ENCODE measurements at places on chromosomes 2 and 18.
A peak's percentile ranks its signal among the peaks of the same experiment; 100 is the strongest.

DNA sequence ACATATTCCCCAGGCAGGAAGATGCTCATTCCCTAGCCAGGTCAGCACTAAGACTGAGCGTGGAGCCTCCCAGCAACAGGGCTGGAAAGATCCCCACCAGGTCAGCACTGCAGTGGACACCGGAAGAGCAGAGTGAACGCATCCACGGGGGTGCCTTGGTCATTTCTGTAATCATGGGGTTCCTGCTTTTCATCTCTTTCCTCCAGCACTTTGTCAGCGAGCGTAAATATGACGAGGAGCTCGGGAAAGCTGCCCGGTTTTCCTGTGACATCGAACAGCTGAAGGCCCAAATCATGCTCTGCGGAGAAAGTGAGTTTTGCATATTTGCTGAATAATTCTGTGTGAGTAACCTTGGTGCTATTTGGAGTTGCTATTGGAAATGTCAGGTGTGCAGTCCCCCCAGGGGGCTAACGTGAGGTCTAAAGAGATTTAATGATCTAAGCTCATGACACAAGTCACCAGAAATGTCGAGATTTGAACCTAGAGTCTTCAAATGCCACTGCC, 40.1 kb downstream of the KCTD18 start:
- peak; percentile 56 for DNase-seq

DNA sequence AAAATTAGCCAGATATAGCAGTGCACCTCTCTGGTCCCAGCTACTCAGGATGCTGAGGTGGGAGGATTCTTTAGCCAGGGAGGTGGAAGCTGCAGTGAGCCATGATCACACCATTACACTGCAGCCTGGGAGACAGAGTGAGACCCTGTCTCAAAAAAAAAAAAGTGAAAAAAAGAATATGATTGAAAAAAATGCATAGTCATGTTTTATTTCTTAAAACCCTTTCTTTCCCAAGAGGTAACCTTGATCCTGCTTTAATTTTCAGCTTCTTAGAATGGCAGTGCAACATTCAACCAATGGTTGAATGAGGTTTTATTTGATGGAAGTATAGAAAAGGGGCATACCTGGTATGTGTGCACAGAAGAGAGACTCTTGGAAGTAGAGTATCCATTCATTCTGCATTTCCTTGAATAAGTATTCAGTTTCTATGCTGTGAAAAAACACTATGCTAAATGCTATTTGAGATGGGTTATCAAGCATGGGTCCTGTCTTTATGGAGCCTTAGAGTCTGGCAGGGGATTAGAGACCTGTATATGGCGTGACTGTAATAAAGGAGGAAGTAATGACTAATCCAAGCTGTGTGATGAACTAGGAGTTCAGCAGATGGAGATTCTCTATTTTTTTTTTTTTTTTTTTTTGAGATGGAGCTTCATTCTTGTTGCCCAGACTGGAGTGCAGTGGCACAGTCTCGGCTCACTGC, 146.3 kb downstream of the WDSUB1 start:
- peak; percentile 87 for DNase-seq

GRCh38 chr2:179595284-179595683, 266.1 kb downstream of the ZNF385B start:
- DNase-seq = no peak

GRCh38 chr2:162184821-162185450, 32.9 kb upstream of the GCG start:
- no peak for DNase-seq

DNA sequence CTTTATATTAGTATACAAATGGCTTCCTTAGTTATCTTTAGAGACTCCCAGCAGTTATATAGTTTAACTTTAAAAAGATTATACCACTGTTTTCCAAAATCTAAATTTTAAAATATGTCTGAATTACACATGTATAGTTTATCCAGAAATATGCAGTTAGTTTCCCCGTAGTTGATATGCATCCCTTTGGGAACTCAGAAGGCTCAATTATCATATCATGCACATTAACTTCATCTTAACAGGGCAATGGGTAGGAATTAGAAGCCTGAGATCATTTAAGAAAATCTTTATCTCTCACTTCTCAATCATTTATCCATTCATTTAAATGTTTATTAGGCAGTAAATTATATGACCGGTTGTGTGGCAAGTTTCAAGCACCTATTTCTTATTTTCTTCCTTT, 27.2 kb downstream of the NLRC4 start:
- DNase-seq = no peak

- no peak for DNase-seq
Observed at GRCh38 chr2:7436096-7436906, 519.1 kb downstream of the RNF144A start.

- DNase-seq = peak; percentile 40
Observed at GRCh38 chr2:28296904-28297303, 95.8 kb upstream of the FOSL2 start.

DNA sequence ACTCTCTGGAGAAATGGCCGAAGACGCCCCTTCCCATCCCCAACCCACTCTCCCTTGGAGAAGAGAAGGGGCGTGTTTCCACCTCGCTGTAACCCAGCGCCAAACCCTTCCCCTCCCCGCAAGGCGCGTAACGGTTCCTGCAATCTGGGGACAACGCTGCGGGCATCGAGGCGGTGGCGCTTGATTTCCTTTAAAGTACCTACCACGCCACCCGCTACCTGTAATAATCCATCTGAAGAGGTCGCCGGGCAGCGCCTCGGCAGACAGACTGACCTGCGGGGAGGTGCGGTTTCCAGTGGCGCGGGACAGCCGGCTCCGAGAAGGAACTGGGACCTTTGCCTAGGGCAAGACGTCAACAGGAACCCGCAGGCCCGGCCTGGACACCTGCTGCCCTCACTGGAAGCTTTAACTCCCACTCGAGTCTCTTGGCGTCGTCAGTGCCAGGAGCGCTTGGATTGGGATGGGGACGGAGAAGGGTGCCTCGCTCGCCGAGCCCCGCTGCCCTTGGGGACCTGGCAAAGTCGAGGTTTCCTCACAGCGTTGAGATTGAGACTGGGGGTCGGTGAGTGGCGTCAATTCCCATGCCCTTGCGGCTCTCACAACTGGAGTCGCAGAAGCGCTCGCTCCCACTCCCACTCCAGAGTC, at the start of gene CYP1B1:
CYP1B1 (minus strand) TSS at position 645 of the 645 bp plus-strand sequence. CDS start 763 bp downstream, outside the sequence.
- no peak for DNase-seq

DNA sequence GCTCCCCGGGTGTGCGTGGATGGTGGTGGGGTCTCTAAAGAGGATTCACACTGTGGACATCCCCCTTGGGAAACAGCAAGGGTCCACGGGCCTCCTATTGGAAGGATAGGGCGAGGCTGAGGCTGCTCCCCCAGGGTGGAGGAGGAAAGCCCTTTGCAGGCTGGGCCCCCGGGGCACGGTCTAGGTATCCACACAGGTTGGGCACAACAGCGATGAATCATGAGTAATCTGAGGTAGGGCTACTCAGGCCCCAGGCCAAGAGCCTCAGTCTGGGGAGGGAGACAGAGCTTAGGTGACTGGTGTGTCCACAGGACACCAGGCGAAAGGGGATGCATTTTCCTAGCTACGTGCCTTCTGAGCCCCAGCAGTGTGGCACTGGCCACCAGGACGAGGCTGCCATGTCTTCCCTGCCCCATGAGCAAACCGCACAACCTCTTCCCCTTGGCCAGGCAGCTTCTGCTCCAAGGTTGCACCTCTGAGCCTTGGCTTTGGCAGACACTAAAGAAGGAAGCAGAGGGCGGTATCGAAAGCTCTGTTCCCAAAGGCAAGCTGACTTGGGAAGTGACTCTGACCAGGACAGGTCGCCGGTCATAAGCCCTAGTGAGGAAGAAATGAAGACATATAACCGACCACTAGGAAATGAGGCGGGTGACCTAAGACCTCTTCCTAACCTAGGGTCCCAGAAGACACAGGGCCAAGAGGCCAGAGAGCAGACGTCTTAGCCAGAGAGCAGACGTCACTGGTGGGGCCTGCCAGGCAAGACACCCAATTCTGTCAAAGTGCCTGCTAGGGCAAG, 14.6 kb upstream of the SEMA4C start:
- no peak for DNase-seq

DNA sequence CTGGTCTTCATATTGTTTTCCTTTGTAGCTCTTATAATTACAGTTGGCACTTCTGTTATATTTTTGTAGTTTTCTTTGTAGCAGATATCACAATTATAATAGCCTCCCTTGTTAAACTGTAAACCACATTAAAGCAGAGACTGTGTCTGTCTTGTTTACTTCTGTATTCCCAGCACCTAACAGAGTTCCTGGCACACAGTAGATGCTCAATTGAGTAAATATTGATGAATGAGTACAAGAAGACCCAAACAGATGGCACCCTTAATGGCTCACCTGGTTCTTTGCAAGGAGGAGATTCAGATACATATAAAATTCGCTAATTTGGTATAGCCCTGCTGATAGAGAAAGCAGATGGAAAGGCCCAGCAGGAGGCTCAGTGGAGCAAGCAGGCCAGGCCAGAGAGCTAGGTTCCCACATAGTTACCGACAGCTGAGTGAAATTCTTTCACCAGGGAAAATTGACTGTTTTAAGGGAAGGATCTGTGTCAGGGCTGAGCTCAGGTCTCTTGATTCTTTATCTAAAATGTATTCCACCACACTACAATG, 120.1 kb downstream of the NUP35 start:
- DNase-seq = no peak

DNA sequence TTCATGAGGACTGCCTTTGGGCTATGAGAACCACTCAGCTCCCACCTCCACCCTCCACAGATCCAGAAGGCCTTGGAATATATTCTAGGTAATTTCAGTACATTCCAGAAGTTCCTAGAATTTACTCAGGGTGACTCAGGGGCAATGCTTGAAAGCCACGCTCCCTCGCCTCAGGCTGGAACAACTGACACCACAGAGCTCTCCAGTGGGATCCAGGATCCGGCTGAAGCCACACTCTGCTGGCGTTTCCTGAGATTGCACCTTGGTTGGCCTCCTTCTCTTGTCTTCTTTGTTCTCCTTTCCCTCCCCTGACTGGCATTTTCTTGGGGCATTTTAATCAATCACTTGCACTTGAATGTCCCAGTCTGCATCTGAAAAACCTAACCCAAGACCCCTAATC, 92.6 kb upstream of the KCNE4 start:
- DNase-seq = peak; percentile 82

- DNase-seq = no peak
Observed at GRCh38 chr2:1751767-1752725, 7.7 kb upstream of the PXDN start.

DNA sequence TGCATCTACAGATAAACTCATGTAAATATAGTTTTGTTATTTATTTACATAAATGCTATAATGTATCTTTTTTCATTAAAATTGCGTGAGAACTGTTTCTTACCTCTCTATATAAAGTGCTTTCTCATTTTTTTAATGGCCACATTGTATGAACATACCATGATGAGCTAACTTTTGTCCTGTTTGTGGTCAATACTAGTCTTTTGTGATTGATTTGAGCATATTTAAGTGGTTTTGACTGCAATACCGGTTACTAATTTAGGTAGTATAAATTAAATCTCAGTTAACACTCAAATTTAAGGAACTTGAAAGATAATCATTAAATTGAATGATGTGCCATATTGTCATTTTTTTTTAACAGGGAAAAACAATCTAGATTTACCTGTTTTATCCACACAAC, 108.2 kb downstream of the HAUS1 start:
- DNase-seq = no peak
